ENCODE measurements at places on chromosomes 12 and 14. TPM values are rescaled to one million over a fixed set of nuclear protein-coding genes. Genes with fewer than 3 reads are reported as not detected.

Gene KLC1
- 244 TPM for total RNA-seq

- DNase-seq = peak; percentile 45
These were observed 672 bp upstream of the SCFD1 start for GRCh38 chr14:30621354-30621939.

DNA sequence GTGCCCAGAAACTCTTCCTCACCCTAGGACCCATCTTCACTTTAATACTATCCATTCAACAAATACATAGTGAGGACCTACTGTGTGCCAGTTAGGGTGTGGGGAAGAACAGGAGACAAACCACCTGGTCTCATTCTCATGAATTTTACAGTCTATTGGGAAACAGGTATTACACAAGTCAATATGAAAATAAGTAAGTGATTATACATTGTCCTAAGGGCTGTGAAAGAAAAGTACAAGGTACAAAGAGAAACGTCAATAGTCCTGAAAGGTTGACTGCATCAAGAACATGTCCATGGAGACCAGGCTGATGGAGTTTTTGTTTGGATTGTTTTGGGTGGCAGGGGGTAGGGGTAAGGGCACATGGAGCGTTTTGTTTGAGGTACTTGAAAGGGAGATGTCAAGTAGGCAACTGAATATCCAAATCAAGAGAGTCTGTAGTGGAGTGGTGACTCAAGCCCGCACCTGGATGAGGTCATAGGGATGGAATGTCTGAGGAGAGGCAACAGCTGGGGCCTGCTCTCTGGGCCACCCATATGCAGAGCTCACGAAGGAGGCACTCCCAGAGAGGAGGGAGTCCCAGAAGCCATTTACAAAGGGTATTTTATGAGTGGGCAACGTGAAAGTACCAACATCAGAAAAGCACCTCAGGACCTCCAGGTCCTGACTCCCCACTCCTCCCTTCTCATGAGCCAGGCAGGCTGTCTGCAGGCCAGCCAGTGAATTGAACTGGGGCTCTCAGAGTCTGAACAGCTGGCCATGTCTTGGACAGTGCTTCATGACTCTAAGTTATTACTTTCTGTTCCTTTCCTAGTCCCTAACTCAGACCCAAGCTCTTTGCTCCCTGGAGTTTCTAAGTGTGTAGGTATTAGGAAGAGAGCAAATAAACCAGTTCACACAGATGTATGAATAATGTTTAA lies 272.0 kb downstream of the ZFP36L1 start:
- peak; percentile 72 for DNase-seq

GRCh38 chr14:44893535-44893934 lies 68.2 kb downstream of the KLHL28 start:
- DNase-seq = no peak

GRCh38 chr14:105914738-105915385 lies 388.5 kb downstream of the TMEM121 start:
- no peak for DNase-seq
